Mesenteric fat pad (tissue), 1 donor: ENCODE measurements at places on chromosomes 2 and 18.
A peak's percentile ranks its signal among the peaks of the same experiment; 100 is the strongest.

DNA sequence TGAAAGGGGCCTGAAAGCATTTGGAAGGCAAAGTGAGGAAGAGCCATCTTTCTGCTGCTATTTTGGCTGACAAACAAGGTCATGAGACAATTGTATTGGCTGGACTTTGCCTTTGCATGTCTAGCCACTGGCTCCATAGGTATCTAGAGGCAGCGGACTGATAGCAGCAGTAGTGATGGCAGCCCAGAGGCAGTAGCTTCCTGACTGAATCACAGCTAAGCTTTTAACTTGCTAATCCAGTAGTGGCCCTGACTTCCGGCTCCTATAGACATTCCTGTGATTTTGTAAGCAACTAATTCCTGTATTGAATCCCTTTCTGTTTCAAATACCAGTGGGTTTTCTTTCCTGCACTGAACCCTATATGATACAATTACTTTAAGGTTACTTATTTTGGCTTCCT is 69.8 kb upstream of the PDE1A start:
- DNase-seq: no peak

GRCh38 chr2:158932131-158932645 is 36.3 kb upstream of the TANC1 start:
- no peak for DNase-seq

- no peak for DNase-seq
Observed at GRCh38 chr2:219073413-219074129, 12.8 kb upstream of the IHH start.

DNA sequence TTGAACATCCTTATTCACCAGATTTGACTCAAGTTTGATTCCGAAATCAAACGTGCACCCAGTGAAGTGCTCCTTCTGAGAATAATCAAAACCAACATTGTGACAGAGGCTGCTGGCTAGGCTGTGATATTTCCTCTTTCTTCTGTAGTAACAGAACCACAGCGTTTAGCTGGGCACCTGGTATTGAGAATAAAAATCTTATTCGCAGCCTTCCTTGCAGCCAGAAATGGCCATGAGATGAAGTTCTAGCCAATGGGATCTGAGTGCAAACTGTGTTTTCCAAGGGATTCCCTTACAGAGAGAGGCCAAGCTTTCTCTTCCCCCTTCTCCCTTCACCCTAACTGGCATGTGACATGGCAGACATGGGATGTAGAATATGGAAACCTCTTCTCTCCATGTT is 51.7 kb downstream of the TMEM163 start:
- no peak for DNase-seq

- DNase-seq: no peak
Observed at GRCh38 chr2:26043862-26044696, 10.2 kb downstream of the RAB10 start.

GRCh38 chr2:239919774-239920692 is 105.1 kb downstream of the NDUFA10 start:
- DNase-seq: peak; percentile 57

GRCh38 chr2:234375176-234375880 is 121.6 kb downstream of the ARL4C start:
- no peak for DNase-seq

GRCh38 chr18:3294435-3295080 is 32.6 kb downstream of the MYL12B start:
- no peak for DNase-seq

DNA sequence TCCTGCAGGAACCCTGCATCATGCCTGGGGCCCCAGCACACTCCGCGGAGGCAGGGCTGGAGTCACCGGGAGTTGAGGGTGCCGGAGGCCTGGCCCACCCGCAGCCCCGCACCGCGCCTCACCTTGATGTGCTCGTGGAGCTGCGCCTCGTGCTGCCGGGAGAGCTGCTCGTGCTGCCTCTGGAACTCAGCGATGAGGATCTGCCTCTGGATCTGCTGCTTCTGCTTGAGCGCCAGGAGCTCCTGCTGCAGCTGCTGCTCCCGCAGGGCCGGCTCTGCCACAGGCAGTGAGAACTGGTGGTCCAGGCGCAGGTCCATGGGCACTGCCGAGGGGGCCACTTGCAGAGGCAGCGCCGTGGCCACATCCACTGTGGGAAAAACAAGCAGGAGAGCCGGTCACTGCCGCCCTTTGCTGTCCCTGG is 211.1 kb downstream of the HDAC4 start:
- peak; percentile 80 for DNase-seq

- DNase-seq: no peak
Observed at GRCh38 chr18:61435064-61435652, 101.9 kb downstream of the CDH20 start.

DNA sequence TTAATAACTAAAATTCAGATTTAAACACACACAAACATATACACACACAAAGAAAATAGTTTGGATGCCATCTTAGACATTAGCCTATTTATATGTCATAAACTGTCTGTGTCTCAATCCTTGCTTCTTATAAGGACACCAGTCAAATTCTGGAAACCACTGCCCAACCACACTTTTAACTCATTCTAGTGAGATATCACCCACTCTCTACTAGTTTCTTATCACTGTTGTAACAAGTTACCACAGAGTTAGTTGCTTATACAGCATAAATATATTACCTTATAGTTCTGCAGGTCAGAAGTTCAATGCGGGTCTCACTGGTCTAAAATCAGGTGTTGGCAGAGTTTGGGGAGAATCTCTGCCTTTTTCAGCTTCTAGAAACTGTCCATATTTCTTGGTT is 239.1 kb downstream of the MTX2 start:
- DNase-seq: no peak

DNA sequence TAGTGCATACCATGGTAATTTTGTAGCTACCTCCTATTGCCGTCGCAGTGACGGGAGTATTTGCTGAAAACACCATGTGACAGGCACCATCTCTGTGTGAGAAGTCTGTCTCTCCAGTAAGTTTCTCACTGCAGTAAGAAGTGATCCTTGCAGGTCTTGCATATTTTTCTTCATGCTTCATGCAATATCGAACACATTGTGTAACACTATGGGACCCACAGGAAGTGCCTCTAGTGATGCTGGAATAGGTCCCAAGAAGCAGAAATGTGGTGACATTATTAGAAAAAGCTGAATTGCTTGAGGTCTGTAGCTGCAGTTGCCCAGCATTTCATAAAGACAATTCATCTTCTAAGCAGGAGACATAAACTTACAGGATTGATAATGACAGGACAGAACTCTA is 167.6 kb downstream of the DCDC2C start:
- no peak for DNase-seq

DNA sequence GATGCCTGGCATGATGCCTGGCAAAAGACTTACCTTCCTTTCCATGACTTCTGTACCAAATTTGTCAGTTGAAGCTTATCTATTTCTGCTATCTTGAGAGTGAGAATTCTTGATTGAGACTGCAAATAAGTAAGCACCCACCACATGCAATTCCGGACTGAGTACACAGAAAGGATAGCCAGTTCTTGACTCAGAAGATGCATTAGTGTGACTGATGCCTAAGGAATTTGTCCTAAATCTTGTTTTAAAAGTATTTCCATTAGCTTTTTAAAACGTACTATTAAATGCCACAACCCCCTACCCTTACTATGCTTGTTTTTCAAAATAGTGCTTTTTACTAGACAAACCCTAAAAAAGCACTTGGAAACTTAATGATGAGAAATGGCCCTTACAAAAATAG is 545 bp downstream of the MPP4 start:
- no peak for DNase-seq

GRCh38 chr18:48157956-48158355 is 227.5 kb upstream of the SMAD2 start:
- DNase-seq: no peak

- DNase-seq: no peak
Observed at GRCh38 chr2:189143925-189144324, 35.6 kb downstream of the COL5A2 start.
